Vagina (tissue), 2 donors: ENCODE measurements at places on chromosomes 12 and 14.

GRCh38 chr12:125794401-125794800 lies 729.2 kb downstream of the AACS start:
- no peak for DNase-seq

- DNase-seq: no peak
Measured at GRCh38 chr12:11162502-11162901, 8.5 kb upstream of the SMIM10L1 start.

GRCh38 chr12:12476857-12477531 lies 85.7 kb downstream of the DUSP16 start:
- no peak for DNase-seq

DNA sequence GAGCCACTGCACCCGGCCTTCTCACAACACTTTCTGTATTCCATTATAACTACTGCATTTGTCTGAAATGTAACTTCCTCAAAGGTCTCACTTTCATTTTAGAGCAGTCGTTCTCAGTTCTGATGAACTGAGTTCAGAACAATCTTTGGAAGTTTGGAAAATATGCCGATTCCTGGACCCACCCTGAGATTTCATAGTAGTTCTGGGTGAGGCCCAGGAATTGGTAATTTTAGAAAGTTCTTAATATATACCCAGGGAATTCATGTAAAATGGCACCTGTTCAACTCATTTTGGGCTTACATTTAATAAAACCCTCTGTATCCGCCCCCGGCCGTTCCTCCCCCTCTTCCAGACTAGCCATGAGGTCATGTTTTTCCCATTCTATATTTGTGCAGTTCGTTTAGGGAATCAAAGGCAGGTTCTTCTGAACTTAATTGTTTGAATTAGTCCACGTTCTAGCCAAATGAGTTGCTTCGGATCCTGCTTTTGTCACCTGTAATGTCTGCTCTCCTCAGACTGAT lies 5.9 kb downstream of the GSG1 start:
- DNase-seq: no peak

DNA sequence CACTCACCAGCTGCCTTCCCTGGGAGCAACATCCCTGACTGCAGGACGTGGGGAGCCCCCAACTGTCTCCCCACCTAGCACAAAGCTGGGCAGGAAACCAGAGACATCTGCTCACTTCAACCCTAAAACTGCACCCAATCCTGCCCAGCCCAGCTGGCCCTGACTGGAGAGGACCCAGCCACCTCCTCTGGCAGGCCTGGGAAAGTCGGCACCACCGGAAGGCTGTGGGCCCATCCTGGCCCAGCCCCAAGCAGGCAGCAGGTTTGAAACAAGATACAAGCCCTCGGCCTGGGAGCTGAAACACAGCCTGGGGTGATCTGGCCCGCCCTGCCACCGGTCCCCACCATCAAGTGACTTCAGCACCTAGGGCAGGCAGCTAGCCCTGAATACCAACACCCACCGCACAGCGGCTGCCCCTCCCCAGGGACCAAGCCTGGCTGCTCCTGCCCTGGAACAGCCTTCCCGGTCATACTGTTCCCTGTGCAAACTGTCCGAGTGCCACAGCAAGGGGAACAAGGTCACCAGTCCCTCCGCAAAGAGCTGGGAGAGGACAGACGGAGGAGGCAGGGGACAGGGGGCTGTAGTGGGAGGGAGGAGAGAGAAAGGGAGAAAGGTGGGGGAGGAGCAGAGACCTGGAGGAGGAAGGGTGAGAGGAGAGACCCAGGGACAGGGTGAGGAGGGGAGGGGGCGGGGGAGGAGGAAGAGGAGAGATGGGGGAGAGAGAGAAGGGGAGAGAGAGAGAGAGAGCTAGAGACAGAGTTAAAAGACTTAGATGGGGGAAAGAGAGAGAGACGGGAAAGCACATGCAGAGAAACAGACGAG lies 115.7 kb downstream of the RFLNA start:
- DNase-seq: no peak

GRCh38 chr12:46891306-46891705 lies 65.5 kb upstream of the SLC38A4 start:
- no peak for DNase-seq

GRCh38 chr12:44618946-44619345 lies 257.2 kb downstream of the NELL2 start:
- no peak for DNase-seq
